ENCODE measurements at places on chromosomes 16 and 17.

DNA sequence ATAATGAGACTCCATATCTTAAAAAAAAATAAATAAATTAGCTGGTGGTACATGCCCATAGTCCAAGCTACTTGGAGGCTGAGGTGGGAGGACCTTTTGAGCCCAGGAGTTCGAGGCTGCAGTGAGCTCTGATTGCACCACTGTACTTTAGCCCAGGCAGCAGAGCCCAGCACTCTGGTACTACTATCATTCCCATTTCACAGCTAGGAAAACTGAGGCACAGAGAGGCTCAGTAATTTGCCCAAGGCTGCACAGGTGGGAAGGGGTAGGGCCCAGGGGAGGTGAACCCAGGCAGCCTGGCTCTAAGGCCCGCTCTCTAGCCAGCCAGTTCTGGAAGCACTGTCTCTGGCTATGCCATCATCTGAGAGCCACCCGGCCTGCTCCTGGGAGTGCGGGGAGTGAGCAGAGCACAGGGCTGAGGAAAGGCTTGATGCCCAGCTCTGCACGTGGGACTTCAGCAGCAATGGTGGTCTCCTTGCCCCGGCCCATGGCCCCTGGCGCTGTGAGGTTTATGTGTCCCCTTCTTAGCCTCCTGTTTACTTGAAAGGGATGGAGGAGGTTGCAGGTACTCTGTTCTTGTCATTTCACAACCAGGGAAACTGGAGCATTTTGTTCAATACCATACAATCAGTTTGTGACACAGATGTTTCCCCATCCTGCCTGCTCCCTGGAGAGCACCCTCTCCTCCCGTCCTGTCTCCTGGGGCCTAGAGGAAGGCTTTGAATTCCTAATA lies 222.3 kb downstream of the KATNIP start:
- no peak for DNase-seq

- peak; percentile 66 for DNase-seq
These were observed 216.9 kb upstream of the GSE1 start for GRCh38 chr16:85395913-85396878.

GRCh38 chr17:81097943-81098308 lies 63.0 kb downstream of the BAIAP2 start:
- DNase-seq, result peak; percentile 14

GRCh38 chr17:82019690-82020571 lies 2.7 kb downstream of the CENPX start:
- DNase-seq, result no peak

GRCh38 chr17:73795730-73796129 lies 151.5 kb upstream of the SDK2 start:
- DNase-seq, result no peak

- no peak for DNase-seq
These were observed 159.2 kb upstream of the CDH5 start for GRCh38 chr16:66207139-66207882.

DNA sequence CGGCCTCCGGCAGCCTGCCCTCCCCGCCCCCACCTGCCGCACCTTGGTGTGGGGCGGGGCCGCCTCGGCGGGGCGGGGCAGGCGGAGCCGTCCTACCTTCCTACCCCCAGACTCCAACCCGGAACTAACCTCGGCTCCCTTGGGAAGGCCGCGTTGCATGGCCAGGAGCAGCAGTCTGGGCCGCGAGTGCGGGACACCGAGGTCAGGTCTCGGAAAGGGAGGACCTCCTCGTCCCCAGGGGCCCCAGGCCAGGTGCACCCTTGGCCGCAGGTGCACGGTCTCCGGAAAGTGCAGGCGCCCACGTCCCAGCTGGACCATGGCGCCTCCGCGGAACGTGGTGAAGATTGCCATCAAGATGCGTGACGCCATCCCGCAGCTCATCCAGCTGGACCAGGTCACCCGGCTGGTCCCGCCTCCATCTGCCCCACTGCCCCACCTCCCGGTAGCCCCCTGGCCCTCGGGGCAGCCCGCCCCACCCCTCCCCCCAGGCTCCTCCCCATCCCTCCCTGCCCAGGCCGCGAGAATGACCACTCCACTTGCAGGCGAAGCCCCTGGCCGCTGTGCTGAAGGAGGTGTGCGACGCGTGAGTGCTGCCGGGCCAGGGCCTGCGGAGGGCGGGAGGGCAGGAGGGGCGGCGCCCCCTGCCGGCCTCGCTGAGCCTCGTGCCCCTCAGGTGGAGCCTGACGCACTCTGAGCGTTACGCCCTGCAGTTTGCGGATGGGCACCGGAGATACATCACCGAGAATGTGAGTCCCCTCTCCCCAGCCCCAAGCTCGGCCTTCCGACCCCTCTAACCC lies at the start of gene ELMO3:
Gene ELMO3, plus strand, starts transcription at position 121 of the 797 bp plus-strand sequence. Its CDS starts 196 bp downstream, at position 317.
- no peak for DNase-seq

- DNase-seq, result no peak
These were observed 577 bp downstream of the GSPT1 start for GRCh38 chr16:11915114-11915643.

DNA sequence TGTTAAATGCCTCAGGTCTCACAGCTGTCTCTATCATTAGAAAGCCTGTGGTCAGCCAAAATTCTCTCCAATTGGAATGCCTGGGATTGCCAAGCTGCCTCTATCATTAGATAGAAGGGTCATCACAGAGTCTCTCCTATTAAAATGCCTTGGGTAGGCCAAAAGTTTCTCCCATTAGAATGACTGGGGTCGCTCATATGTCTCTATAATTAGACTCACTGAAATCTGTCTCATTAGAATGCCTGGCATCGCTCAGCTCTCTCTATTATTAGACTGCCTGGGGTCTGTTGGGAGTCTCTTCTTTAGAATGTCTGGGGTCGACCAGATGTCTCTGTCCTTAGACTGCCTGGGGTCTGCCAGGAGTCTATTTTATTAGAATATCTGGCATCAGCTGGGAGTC lies 2265.1 kb downstream of the TP53TG3F start:
- no peak for DNase-seq

DNA sequence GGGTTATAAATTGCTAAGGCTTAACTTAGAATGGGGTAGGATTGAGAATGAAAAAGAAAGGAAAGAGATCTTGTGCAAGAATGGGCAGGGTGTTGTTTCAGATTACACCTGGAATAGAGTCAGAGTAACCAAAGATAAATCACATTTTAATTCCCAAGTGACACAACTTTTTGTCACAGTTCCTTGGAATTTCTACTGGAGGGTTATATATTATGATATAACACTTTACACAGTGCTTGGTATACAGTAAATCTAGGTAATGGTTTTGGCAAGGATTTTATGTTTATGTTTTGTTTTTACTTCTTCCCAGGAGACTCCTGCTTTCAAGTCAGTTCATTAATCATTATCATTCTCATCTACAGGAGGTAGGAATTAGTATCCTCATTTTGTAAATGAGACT lies 115.7 kb upstream of the KCNJ16 start:
- no peak for DNase-seq

DNA sequence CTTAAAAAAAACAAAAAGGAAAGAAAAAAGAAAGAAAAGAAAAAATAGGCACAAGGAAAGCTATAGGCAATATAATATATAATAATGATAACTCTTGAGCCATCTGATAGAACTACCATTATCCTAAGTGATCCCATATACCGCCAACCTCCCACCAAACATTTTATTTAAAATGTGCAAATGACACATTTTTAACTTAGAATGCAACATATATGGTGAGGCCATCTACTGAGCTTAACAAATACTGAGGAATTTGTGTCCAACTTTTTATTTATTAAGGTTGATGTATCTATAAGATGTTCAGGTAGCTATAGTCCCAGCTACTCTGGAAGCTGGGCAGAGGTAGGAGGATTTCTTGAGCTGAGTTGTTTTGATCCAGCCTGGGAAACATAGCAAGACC lies 14.4 kb upstream of the APPBP2 start:
- no peak for DNase-seq

DNA sequence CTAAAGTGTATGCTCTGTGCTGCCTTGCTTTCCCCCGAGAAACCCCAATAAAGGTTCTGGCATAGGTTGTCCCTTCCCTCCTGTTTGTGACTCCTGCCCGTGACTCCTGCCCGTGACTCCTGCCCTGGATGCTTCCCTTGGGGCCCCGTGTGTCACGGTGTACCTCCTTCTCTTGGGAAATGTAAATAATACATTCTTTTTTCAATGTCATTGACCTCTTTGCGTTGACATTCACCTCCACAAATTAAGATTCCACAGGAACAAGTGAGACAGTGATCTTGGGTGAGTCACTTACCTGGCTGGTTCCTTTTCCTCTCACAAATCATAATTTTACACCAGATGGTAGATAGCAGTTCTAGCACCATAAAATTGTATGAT lies 632 bp downstream of the CCL15 start:
- no peak for DNase-seq

DNA sequence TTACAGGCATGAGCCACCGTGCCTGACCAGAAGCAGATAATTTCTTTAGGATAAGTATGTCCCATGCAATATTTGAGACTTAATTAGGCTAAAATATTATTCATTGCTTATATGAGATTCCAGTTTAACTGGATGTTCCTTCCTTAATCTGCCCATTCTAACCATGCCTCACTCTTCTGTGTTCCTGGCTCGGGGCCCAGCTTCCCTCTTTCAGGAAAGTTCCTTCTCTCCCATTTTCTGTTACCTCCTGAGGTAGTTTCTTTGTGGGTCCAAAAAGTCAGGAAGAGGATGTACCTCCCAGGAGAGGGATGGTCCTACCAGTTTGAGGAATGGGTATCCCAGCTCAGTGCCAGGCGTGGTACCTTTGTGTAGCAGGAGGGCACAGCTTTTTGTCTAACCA lies 23.3 kb downstream of the UNK start:
- no peak for DNase-seq

DNA sequence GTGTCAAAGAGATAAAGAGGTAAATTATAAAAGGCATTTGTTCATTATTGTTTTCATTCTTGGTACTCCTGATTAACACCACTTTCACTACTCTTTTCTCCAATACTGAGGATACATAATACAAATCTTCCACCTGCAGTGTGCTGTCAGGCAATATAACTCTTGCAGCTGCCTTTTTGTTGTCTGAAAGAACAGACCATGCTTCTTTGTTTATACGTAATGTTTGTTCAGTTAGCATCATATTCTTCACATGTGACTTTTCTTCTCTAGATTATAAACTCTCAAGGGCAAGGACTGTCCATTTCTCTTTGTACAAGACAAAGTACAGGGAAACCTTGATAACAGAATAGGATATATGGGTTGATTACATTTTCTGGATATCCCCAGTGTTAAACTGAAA lies 14.2 kb upstream of the ABCC11 start:
- DNase-seq, result no peak

DNA sequence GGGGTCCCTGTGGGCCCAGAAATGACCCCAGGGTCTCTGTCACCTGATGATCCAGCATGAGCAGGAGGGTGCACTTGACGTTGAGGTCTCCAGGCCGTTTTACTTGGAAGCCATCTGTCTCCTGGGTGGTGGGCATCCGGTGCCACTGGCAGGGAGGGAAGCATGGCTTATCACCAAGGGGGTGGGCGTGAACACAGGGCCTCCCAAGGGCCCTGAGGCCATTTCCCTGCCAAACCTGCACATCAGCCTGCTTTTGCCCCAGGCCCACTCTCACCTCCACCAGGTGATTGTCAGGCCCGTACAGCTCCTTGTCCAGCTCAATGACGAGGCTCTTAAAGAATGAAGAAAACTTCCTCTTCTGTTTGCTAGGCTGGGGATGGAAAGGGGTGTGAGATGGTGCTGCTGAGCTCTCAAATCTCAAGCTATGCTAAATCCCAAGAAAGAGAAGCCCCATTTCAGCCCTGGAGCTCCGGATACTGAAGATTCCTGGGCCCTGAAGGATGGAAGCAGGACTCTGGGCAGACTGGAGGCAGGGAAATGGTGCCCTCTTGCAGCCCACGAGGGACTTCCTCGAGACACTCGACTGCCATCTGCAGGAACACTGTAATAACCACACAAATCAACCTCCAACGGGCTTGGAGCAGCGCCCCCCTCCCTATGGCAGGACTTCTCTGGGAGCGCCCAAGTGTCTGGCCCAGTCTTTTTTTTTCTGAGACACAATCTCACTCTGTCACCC lies 7.1 kb upstream of the FTSJ3 start:
- peak; percentile 83 for DNase-seq

GRCh38 chr17:15507896-15508295 lies 40.5 kb upstream of the CDRT4 start:
- DNase-seq, result peak; percentile 76

GRCh38 chr17:36629252-36629847 lies 28.0 kb downstream of the MRM1 start:
- peak; percentile 75 for DNase-seq

DNA sequence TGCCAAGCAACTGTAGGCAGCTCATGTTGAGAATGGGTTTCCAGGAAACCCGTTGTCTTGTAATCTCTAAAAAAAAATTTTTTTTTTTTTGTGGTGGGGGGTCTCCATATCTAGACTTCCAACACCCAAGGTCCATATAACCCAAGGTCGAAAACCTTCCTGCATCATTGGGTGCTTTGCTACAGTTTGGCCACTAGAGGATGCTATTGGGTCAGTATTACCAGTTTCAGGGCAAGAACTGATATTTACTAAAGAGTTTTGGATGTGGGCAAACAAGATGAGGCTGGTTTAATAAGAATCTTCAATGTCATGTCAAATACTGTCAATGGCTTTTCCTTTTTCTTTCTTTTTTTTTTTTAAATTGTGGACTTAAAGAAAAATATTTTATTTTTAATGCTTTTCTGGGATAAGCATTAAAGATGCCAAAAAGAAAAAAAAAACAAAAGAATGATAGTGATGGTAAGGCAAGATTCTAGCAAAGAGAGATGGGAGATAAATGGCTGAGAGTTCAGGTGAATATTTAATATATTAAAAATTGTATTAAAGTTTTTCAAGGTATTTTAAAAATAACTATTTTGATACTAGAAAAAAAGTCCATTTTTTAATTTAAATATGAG lies 62.2 kb downstream of the DHRS7C start:
- DNase-seq, result peak; percentile 75

- DNase-seq, result peak; percentile 94
These were observed 662 bp upstream of the TUBB3 start for GRCh38 chr16:89922477-89922883.

GRCh38 chr16:69179328-69180010 lies 7.5 kb upstream of the SNTB2 start:
- DNase-seq, result peak; percentile 81

- no peak for DNase-seq
These were observed 398.4 kb upstream of the HSBP1 start for GRCh38 chr16:83409347-83409746.

DNA sequence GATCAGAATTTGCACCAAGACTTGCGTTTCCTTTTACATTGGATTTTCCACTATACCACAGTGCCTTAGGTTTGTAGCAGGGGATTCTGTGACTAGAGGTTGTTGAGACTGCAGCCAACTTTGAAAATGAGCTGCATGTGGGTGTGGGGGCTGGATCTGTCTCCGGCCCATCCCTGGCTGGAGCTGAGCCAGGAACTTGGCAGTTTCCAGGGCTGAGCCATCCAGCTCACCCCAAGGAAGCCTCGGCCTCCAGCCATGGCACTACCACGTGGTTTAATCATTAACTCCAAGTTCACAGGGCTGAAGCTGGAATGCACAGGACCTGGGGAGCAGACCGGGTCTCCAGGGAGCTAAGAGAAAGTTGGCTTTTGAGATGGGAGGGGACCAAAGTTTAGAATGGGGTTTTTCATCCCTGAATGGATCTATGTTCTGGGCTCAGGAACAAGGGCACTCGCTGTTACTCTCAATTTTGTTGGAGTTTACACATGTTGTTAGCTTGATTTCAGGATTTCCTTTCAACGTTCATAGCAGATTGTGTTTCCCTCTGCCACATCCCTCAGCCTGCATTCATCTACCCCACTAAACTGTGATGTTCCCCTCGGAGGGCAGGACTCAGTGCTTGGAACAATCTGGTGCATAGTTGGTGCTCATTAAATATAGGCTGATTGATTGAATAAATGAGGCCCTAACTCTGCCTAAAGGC lies 42.3 kb upstream of the HNF1B start:
- DNase-seq, result no peak

GRCh38 chr16:87570938-87571867 lies 31.1 kb upstream of the JPH3 start:
- peak; percentile 65 for DNase-seq

- DNase-seq, result no peak
These were observed 12.8 kb downstream of the ADORA2B start for GRCh38 chr17:15957608-15958307.

Data from choroid plexus epithelial cell (primary cell).